ENCODE measurements at places on chromosomes 5 and 9.

DNA sequence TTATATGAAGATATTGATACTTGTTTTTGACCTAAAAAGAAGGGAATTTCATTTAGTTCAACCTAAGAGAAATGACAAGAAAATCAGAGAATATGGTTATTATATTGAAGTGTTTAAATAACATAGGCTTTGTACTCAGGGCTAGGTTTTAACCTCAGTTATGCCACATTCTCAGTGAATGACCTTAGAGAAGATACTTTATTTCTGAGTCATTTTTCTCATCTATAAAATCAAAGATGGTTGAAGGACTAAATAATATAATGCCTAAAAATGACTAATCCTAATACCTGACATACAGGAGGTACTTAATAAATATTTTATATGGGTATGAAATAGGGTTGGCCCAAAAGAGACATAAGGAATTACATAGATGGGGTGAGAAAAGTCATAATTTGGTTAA is 32.3 kb downstream of the DIMT1 start:
- no peak for DNase-seq

GRCh38 chr5:149887622-149888183 is 56.9 kb downstream of the PDE6A start:
- DNase-seq, result no peak

DNA sequence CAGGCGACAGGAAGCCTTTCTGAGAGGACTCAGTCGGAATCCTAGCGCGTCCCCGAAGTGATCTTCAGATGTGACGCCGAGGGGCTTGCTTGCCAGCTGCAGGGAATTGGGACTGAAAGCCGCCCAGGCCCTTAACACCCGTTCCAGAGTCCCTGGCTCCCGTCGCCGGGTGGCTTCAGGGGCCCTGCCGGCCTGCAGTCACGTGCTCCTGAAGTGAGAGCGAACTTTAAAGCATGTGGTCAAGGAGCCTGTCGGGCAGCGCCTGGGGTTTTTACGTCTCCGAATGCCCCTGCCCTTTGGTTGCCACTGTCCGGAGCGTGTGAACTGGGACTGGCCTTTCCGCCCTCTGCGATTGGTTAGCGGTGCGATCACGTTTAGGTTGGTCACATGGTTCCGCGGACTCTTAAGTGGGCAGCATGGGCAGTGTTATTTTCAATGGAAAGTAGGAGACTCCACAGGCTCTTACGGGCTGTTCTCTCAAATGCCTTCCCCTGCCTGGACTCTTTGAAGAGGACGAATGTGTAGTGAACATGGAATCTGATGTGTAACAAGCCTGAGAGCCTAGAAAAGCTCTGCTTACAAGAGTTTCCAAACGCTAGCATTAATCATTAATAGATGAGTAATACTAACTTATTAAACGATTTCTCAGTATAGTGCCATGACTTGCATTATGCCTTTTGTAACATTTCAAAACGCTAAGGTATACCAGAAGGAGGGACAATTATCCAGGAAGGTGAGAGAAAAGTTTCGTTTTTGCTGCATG is 1.9 kb downstream of the VLDLR start:
- no peak for DNase-seq

- no peak for DNase-seq
These were observed 13.8 kb downstream of the CYFIP2 start for GRCh38 chr5:157279605-157280239.

DNA sequence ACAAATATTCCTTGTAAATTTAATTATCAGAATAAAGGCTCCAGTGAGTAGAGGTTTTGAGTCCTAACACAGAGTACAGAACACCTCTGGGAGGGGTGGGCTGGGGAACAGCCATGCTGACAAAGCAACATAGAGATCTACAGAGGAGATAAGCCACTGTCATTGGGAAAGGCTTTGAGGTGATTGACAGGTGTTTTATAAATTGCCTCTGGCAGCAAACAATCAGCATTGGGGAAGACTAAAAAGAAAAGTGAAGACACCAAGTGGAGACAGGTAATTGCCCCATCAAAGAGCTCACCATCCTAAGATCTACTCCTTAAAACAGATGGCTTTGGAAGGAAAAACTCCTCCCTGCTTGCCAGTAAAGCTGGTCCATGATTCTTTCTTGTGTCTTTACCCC is 189.7 kb upstream of the TLE4 start:
- DNase-seq, result no peak

DNA sequence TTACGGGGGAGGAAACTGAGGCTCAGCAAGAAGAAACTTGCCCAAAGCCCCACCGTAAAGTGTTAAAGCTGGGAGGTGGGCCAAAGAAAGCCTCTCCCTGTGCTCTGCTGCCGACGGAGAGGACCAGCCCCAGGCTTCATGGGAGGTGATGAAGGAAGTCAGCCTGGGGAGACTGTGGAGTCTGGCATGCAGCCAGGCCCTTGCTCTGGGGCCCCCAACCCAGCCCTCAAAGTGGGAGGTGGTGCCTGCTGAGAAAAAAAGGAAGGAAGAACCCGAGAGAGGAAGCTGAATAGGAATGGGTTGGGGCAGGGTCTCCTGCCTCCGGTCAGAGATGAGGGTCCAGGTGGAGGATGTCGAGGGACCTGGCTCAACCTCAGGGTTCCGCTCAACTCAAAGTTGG is 3.8 kb downstream of the RNF44 start:
- no peak for DNase-seq

DNA sequence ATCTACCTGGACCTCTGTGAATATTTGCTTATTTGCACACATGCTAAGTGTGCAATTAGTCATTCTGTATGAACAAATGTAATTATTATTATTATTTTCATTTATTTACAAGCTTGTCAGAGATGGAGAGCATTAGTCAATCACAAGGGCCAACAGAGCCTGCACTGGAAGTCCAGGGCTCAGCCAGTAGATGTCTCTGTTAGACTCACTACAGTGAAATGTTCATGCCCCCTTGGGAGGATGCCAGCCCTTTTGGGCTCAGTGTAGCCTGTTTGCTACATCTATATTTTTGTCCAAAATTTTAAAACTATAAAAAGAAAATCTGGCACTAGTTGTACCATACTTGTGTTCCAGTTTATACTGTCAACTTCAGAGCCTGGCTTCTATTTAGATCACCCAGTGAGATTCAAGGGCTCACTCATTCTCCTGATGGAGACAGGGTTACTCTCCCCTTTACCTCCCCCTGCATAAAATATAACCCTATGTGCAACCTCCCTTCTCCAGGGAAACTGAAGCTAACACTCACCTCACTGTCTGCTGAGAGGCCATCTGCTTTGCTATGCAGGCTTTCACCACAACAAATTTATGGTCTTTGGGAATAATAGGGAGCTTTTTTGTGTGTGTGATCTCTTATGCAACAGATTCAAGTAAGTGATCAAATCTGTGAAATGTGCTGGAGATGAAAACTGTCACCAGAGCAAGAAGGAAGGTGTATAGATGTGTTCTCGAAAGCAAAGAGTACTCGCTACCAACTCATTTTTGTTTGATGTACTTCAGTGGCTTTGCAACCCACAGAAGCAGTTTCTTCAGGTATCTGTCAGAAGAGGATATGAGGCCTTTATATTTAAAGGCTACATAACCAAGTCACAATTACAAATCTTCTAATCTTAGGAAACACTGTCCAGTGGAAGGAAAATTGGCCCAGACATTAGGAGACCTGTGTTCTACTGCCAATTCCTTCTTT is 99.9 kb upstream of the TLE4 start:
- DNase-seq, result no peak

- DNase-seq, result no peak
These were observed 165.3 kb downstream of the BNC2 start for GRCh38 chr9:16705111-16705604.

GRCh38 chr5:139776861-139777260 is 18.7 kb upstream of the PSD2 start:
- no peak for DNase-seq

DNA sequence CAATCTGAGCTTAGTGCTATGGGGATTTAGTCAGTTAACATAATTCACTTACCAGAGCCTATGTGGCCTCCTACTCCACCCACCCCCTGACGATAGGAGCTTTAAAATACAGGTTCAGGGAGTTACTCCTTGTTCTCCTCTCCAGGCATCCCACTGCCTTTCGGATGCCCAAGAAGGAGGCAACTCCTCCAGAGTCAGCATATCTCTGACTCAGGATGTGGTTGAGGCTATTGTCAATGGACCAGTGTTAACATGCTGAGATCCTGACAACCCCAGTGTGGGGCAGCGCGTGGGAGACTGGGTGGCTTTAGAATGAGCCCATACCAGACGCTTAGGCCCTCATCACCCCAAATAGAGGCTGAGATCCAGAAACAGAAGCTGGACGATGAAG is 27.4 kb downstream of the BICD2 start:
- no peak for DNase-seq

- no peak for DNase-seq
These were observed 307.9 kb downstream of the SPOCK1 start for GRCh38 chr5:137191179-137191578.

- no peak for DNase-seq
These were observed 291.8 kb upstream of the DAB2 start for GRCh38 chr5:39716532-39717028.

- DNase-seq, result no peak
These were observed 36.8 kb upstream of the NEK6 start for GRCh38 chr9:124220946-124221451.

DNA sequence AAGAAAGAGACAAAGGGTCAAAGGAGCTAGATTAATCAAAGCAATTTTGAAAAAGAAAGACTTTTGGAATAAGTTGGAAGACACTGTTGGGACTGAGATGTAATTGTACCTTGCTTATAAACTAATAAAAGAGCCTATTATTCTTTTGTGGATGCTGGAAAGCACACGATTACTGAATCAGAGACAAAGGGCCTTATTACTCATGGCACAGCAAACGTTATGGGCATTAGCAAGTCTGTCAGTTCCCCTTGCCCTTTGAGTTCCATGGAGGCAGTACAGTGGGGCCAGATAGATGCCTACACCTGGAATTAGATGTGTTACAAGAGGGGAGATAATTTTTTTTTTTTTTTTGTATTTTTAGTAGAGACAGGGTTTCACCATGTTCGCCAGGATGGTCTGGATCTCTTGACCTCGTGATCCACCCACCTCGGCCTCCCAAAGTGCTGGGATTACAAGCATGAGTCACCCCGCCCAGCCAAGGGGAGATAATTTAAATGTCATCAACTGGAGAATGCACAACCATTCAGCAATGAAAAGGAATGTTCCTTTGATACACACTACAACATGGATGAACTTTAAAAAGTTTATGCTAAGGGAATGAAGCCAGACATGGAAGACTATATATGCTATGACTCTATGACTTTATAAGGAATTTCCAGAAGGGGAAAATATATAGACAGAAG is 128.9 kb downstream of the STARD4 start:
- no peak for DNase-seq

DNA sequence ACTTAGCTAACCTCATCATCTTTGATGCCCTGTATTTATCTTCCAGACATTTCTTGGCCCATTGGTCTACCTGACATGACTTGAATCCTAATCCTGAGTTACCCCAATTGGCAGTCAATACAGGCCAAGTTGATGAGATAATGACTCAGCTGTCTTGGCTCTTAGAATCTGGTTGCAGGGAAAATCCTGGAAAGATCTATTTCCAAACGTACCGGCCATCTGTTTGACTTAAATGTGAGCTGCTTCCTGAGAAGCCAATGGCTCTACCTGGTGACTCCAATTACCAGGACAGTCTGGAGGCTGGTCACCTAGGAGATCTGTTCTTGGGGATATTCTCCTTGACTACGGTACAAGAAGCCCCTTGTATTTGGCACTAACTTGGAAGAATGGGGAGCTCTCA is 475.2 kb upstream of the BRINP1 start:
- DNase-seq, result no peak

DNA sequence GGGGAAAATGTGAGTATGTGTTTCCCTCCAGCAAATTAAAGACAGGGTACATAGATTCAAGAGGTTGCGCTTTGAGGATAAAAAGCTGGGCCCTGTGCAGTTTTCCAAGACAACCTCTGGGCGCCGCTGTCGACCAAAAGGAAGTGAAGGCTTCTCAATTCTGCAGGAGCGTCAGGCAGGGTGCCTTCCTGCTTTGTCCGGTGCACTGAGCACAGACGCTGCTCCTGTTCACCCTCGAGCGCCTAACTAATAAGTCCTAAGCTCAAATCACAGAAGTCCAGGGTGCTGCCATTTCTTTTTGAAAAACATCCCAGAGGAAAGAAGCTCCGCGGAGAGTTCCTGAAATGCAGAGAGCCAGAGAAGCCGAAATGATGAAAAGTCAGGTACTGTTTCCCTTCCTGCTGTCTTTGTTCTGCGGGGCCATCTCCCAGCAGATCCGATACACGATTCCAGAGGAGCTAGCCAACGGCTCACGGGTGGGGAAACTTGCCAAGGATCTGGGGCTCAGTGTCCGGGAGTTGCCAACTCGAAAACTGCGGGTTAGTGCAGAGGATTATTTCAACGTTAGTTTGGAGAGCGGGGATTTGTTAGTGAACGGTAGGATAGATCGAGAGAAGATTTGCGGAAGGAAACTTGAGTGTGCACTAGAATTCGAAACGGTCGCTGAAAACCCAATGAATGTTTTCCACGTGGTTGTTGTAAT is at the start of gene PCDHGB1:
TSS of gene PCDHGB1 (plus strand) at position 183 of the 703 bp plus-strand sequence. CDS start at position 345, 162 bp downstream.
- DNase-seq, result peak; percentile 55

DNA sequence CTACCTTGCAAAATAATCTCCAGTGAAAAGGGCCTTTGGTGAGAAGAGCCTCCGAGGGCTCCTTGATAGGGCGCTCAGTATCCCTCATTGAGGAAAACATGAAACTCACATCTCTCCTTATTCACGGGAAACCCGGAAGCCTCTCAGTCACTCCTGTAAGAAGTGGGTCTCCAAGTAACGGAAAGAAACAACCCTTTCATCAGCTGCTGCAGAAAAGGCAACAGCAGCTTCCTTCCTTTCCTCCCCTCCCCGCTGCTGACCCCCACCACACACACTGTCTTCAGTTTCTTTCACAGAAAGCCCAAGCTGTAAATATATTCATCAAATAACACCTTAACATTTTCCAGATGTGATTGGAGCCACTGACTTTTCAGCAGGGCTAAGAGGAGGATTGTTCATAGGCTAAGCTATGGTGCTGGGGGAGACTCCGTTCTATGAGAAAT is 81.4 kb downstream of the C9orf152 start:
- DNase-seq, result no peak

DNA sequence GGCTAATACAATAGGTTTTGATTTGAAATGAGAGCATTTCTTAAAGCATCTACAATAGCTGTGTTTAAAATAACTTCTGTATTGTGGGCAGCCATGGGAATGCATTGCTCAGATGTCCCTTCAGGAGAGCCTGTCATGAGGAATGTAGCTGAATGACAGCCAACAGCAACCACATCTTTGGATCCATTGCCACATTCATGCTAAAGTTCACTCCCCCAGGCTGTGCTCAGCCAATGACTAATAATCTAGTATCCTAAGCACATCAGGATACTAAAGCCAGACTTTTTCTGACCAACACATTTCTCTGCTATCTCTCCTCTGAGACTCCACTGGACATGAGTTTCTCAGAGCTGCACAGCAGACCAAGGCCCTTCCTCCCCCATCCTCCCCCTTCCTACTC is 45.5 kb downstream of the HTR1A start:
- no peak for DNase-seq

GRCh38 chr5:94250985-94251384 is 367.4 kb downstream of the KIAA0825 start:
- no peak for DNase-seq
